ENCODE measurements at places on chromosomes 3 and 15.

DNA sequence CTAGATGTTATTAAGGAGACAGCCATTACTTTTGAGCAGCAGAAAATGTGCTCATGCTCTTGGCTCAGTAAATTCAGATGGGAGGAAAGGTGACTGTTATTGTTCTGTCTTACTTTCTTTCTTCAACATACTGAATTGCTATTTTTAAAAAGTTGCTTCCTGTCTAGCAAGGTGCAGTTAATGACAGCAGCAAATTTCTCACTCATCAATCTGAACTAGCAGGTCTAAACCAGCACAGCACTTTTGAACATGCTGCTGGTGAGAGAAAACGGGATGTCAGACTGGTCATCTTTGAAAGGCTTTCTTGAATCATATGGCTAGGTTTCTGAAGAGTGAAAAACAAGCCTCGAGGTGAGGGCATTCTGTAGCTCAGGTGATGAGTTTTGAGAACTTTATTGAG is 384.7 kb downstream of the MFSD1 start:
- DNase-seq, result no peak

- no peak for DNase-seq
These were observed 217.9 kb upstream of the MME start for GRCh38 chr3:154862265-154862664.

- peak; percentile 49 for DNase-seq
These were observed 283.1 kb downstream of the FGF12 start for GRCh38 chr3:192444096-192444790.

GRCh38 chr3:71153713-71154112 is 429.8 kb downstream of the FOXP1 start:
- DNase-seq, result no peak

DNA sequence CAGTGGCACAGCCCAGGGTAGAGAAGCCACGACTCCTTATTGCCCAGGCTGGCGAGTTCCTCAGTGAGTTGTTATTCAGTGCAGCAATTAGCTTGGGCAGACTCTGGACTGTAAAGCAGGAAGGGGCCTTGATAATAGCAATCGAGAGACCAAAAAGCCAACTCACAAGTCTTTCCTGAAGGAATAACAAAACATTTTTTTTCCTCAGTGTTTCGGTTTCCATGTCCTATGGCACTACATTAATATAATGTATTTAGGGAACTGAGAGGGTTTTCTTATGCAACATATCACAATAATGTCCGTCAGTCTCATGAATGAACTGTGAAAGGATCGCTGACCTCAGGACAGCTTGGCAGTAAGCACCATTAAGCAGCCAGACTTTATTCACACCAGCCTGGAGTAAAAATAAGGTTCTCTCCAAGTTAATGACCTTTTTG is 248.9 kb upstream of the TBL1XR1 start:
- DNase-seq, result no peak

DNA sequence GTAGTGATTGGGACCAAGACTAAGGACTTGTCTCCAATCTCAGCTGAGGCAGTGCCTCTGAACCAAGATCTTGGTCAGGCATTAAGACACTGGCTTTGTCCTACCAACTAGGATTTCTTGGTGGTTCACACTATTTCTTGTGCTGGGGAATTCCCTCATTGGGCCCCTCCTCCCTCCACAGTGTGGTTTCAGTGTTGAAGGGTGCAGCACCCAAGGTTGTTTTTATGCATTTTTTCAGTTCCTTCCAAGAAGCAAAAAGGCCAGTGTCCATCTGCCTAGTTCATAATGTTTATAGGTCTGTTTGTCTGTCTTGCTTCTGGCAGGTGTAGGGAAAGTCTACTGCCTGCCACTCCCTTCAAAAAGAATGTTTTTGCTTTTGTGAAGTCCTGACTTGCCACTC is 10.6 kb upstream of the ITPKA start:
- DNase-seq, result no peak

All from H54 (cell line).